ENCODE measurements at places on chromosomes 3 and 15.

DNA sequence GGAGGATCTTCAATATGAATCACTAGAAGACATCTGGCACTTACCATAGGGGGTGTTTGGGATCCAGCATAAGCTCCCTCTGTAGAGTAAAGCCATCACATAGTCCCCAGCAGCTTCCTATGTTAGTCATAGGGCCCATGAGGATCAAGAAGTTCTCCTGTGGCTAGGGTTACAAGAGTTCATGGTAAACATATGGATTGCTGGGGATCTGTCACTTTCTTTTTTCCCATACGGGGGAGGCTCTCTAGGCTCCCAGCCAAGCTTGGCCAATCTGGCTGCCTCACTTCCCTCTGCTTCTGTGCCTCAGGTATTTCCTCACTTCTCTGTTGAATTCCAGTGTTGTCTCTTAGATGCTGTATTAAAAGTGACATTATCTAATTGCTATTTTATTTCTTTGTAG is 597.9 kb downstream of the PDCD6IP start:
- no peak for DNase-seq

GRCh38 chr15:60399246-60399915 is 1.6 kb upstream of the ANXA2 start:
- no peak for DNase-seq

- no peak for DNase-seq
These were observed 154.9 kb downstream of the GREM1 start for GRCh38 chr15:32872621-32873283.

- DNase-seq, result no peak
These were observed 21.5 kb downstream of the AGTR1 start for GRCh38 chr3:148718982-148719862.

DNA sequence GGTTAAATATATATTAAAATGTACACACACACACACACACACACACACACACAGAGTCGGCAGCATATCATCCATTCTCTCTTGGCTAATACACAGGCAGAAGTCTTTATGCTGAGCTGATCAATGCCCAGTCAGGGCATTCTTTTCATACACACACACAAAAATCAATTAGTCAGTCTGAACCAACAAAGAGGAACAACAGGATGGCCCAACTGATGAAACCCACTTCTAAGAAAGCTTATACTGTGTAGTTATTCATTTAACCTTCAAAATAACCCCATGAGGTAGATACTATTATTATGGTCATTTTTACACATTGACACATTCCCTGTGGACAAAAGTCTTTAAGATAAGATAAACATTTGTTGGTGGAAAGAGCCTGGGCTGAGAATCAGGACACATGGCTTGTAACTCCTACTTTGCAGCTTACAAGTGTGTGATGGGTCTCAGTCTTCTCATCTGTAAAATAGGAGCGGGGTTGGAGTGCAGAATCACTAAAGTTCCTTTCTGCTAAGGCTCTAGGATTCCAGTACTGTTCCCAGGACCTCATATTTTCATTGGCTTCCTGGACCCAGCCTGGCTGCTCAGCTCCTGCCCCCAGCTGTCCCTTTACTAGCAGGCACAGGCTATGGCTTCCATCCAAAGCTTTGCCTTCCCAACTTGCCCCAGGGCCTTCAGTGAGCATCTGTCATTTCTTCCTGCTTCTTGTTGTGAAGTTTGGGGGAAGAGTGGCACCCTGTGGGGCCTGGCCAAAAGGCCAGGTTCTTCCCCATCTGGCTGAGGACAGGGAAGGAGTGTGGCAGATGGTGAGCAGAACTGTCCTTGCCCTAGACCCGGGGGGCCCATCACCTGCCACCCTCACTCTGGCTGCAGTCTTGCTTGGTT is 27.2 kb upstream of the GLCE start:
- no peak for DNase-seq

- no peak for DNase-seq
These were observed 26.1 kb downstream of the PLXNB1 start for GRCh38 chr3:48403533-48404439.

- no peak for DNase-seq
These were observed 45.6 kb downstream of the MFSD1 start for GRCh38 chr3:158847452-158847821.

- DNase-seq, result no peak
These were observed 22.1 kb downstream of the ZNF621 start for GRCh38 chr3:40546816-40547215.

GRCh38 chr3:99365979-99366378 is 272.4 kb upstream of the COL8A1 start:
- no peak for DNase-seq

- no peak for DNase-seq
These were observed 45.9 kb downstream of the CHAC1 start for GRCh38 chr15:40999190-40999589.

- DNase-seq, result no peak
These were observed 149.9 kb upstream of the GALNT15 start for GRCh38 chr3:16024548-16024947.

- DNase-seq, result no peak
These were observed 207.5 kb downstream of the CADPS start for GRCh38 chr3:62667714-62668113.

GRCh38 chr3:138332472-138333073 is 2.9 kb upstream of the NME9 start:
- DNase-seq, result no peak

DNA sequence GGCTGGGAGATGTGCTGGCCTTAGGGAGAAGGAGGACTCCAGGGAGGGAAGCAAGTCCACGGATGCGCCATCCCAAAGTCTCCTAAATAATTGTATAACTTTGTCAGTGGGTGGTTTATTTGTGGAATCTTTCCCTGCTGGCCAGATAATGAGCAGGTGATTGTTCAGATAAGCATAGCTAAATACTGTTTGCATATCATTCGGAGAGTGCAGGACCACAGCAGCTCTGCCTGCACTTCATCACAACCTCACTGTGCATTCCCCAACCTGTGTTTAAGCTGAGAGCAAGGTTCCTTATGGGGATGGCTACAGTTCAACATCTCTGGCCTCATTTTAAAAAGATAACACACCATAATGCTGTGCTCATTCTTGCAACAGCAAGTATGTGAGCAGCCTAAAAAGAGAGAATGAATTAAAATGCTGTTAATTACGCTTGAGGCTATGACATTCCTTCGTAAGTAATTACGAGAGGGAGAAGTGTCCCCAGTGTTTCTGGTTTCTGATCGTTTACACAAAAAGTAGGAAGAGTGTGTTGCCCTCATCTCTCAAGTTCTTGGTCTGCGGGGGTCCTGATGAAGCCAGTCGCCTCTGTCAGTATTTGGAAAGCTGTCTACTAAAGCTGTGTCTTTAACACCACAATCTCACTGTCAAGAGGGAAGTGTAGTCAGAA is 272.0 kb upstream of the RORA start:
- no peak for DNase-seq

DNA sequence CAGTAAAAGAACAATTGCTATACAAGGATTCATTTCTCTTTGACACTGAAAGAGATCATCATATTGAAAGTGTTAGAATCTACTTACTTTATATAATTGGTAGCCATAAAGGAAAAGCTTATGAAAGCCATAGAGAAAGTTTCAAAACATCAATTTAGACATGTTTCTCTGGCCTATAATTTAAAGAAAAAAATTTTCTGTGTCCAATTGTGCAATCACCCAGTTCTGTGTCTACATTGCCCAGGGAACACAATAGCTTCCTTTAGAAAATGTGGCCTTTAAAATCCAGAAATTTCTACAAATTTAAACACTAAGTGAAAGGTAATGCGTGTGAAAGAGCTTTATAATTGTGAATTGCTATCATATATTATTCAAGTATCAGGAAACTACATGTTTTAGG is 259.2 kb downstream of the GBE1 start:
- DNase-seq, result no peak

GRCh38 chr3:161957467-161957866 is 460.9 kb downstream of the OTOL1 start:
- no peak for DNase-seq

- DNase-seq, result no peak
These were observed 15.3 kb downstream of the SNX1 start for GRCh38 chr15:64110950-64111678.

- no peak for DNase-seq
These were observed 88.0 kb upstream of the IQSEC1 start for GRCh38 chr3:13161021-13161759.

DNA sequence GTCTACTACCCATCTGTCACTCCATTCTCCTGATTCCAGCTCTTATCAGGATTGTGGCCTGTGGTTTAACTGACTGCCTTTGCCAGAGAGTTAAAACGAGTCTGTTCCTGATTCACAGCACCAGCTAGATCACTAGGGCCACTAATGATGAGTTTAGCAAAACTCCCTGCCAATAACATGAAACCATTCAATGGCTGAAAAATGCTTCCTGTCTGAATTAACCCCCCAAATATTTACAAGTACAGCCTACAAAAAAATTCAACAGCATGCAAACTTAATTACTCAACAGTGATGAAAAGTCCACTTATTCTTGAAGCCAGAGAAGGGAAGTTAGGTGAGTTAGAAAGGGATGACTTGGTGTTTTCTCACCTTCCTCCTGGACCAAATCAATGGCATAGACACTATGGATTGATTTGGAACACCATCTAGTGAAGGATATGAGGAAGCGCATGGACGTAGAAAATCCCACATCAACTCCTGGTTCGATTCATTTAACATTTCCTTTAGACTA is 141.4 kb downstream of the TGFBR2 start:
- DNase-seq, result no peak

DNA sequence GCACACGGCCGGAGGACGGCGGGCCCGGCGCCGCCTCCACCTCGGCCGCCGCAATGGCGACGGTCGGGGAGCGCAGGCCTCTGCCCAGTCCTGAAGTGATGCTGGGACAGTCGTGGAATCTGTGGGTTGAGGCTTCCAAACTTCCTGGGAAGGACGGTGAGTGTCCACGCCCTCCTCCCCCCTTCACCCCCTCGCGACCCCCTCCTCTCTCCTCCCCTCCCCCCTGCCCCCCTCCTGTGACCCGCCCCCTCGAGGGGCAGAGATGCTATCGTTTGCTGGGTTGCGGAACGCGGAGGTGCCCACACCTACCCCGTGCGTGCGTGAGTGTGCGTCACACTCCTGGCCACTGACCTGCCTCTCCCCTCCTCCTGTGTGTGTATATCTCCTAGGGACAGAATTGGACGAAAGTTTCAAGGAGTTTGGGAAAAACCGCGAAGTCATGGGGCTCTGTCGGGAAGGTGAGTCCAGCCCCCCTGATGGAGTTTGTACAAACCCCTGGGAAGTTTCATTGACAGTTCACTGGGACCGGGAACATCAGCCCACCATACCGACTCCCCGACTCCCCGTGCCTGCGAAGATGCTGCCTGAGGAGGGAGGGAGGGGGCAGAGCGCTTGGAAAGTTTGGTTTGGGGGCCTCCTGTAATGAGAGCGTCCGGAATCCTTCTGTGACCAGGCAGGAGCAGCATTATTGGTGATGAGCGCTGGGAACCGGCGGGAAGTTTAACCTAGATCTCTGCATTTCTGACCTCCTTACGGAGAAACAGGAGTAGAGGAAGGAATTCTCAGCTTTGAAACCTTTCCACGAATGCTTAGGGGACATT is 795 bp upstream of the SCAANT1 start:
- peak; percentile 3 for DNase-seq

- no peak for DNase-seq
These were observed 157.0 kb downstream of the TLE3 start for GRCh38 chr15:69940441-69941300.

DNA sequence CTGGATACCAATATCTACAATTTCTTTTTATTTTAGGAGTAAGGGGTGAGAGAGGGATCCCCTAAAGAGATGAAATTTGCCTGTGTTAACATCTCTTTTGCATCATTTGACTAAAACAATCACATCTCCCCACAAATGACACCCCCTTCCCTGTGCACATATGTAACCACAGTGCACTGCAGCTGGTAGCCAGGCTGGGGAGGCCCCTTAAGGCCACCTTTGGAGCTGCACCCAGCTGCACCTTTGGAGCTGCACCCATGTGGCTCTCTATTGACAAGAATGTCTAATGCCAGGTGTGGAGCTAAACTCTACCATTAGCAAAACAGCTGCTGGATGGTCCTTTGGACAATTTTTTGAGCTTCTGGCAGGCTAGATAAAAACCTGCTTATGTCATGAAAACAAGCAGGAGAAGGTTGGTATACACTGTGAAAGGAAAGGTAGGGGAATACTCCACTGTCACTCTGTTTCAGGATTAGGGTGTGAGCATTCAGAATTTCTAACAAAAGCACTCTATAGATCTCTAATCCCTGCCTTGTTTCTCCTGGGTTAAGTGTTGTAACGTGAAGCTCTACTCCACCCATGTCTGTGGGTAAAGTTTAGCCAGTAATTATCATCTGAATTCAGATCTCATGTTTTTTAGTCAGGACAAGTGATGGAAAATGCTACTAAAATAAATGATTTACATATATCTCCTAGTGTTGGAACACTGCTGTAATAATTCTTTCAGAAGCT is 52.1 kb downstream of the TFG start:
- DNase-seq, result no peak

DNA sequence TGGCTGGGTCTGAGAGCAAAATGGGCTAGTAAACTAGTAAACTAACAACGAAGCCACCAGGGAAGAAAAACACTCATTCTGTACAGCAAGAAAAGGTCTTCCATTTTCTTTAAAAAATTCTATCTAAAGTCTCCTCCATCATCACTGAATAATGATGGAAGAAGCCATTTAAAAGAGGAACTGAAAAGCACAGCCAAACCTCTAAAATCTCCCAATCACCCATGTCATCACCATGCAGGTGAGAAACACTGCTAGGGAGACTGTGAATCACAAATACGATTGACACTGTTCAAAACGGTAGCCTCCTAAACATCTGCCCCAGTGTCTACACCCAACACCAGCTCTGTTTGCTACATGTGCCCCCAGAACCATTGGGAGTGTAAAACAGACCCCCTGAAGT is 140.4 kb downstream of the RORA start:
- DNase-seq, result no peak

GRCh38 chr15:85723960-85724945 is 70.5 kb downstream of the KLHL25 start:
- no peak for DNase-seq

DNA sequence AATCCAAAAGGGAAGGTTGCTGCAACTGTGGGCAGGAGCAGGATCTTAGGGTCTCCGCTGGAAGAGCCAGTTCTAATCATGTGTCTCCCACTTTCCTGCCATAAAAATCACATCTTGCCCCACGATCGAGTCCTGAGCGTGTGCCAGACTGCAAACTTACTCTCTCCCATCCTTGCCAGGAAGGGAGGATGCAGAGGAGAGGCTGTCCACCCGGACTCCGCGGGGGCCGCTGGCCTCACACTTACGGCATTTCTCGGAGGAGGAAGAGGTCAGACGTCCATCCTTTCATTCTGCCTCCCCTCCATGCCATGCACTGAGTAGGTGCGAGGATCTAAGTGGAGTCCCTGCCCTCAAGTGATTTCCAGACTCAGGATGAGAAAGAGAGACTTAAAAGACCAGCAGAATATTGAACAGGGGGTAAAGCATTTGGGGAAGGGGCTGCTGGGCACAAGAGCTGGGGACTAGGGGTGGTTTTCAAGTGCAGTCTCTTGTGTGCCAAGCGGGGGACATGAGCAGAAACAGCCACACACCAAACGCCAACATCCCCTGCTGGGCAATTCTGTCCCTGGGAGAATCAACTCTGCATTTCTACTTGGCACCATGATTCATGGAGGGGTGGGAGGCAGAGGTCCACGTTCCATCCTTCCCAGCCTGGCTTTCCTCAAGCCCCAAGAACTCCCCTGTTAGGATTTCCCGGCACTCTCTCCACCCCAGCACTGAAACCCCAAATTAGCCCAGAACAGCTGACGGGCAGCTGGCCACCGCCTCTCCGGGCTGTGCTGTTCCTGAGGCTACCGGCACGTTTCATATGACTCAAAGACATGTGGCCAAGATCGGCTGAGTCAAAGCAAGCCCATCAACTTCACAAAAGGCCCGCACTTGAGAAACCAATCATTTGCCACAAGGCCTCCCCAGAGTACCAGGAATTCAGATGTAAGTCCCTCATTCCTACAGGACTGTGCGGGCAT is 11.6 kb downstream of the OXTR start:
- DNase-seq, result no peak

GRCh38 chr15:95176794-95177577 is 945.6 kb downstream of the MCTP2 start:
- no peak for DNase-seq

Measured in stimulated activated CD8-positive, alpha-beta memory T cell treated with anti-CD3 and anti-CD28 coated beads, Interleukin-15, amount 100 ng/mL, for 24 hours (primary cell).